ENCODE measurements at places on chromosomes 5 and 9. TPM values are rescaled to one million over a fixed set of nuclear protein-coding genes. Genes with fewer than 3 reads are reported as not detected.

DNA sequence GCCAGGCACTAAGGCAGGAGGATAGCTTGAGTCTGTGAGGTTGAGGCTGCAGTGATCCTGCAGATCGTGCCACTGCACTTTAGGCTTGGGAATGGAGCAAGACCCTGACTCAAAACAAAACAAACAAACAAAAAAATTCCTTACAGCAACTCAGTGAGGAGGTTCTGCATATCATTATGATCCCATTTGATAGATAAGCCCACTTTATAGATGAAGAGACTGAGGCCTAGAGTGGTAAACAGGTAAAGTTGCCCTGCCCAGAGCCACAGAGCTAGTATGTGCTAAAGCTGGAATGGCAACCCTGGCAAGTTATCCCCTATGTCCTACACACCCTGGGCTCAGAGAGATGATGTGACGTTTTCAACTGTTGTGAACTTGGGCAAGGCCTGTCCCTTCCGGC, 7.2 kb downstream of the AIF1L start:
- no peak overlapping the region for H3K4me3 ChIP-seq
- peak; percentile 54 for DNase-seq
- peaks cover 9% of the 10 kb centered on the region for H3K27me3 ChIP-seq
- H3K4me1 ChIP-seq: no peaks in the 10 kb centered on the region
- no peaks in the 10 kb centered on the region for H3K36me3 ChIP-seq

- peak overlapping the region; percentile 79 for H3K4me3 ChIP-seq
- H3K27ac ChIP-seq: peak overlapping the region; percentile 6
- peaks cover 15% of the 10 kb centered on the region for H3K4me1 ChIP-seq
- H3K27me3 ChIP-seq: no peaks in the 10 kb centered on the region
Measured at GRCh38 chr9:136886610-136887597, 588 bp downstream of the TRAF2 start.

DNA sequence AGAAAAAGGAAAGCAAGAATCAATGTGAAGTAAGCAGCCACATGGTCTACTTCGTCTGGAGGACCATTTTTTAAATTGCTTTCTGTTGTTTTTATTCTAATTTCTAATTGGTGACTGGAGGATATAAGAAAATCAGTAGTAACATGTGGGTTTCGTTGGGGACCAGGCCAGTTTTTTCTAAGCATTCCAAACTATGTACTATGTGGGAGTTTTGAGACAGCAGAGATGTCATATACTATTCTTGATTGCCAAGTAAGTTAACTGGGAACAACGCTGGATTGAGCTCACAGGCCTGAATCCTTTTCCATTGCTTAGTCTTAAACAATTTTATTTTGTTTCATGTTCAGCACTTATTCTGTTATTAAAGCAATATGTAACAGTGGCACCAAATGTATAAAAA, 225.7 kb downstream of the TMEM167A start:
- H3K36me3 ChIP-seq: no peaks in the 10 kb centered on the region
- no peak for DNase-seq
- peaks cover 6% of the 10 kb centered on the region for H3K27me3 ChIP-seq
- H3K27ac ChIP-seq: no peak overlapping the region
- no peaks in the 10 kb centered on the region for H3K4me1 ChIP-seq
- H3K4me3 ChIP-seq: no peak overlapping the region

DNA sequence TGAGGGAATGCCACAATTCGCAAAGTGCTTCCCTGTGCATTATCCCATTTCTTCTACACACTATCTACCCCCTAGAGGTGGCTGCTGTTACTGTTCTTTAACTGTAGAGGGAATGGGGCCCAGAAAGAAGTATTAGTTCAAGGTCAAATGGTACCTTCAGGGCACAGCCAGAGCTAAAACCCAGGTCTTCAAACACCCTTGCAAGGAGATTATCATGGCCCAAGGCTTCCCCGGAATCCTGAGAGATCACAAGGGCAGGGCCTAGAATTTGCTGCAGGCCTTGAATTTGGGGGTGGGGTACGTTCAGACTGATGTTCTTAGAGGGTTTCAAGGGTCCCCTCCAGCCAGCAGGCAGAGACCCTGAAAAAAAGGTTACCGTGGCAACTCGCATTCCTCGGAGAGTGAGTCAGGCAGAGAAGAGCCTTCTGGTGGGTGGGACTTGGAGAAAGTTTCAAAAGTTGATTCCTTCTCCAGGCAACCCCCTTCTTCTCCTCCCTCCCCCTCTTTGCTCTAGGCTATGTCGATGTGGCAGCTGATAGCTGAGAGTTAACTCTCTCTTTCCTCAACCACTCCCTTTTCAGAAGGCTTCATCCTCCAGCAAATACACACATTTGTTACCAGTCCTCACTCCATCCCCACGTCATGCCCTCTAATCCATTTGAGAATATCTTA, 1.9 kb downstream of the SPARC start:
- no peaks in the 10 kb centered on the region for H3K27me3 ChIP-seq
- peak overlapping the region; percentile 100 for H3K4me3 ChIP-seq
- peak; percentile 54 for DNase-seq
- peak overlapping the region; percentile 99 for H3K27ac ChIP-seq

GRCh38 chr5:109711673-109712072, 21.9 kb downstream of the MAN2A1 start:
- no peaks in the 10 kb centered on the region for H3K36me3 ChIP-seq
- DNase-seq: no peak
- no peaks in the 10 kb centered on the region for H3K27me3 ChIP-seq
- peaks cover 4% of the 10 kb centered on the region for H3K4me1 ChIP-seq
- H3K4me3 ChIP-seq: no peak overlapping the region
- no peak overlapping the region for H3K27ac ChIP-seq

GRCh38 chr5:154071799-154072413, 33.1 kb downstream of the MFAP3 start:
- no peak overlapping the region for H3K4me3 ChIP-seq
- DNase-seq: no peak
- no peaks in the 10 kb centered on the region for H3K27me3 ChIP-seq
- no peak overlapping the region for H3K27ac ChIP-seq
- H3K4me1 ChIP-seq: no peaks in the 10 kb centered on the region

The MSMP gene
- not detected for total RNA-seq

The NOL6 gene
- total RNA-seq: 18.6 TPM

Data from osteoblast (primary cell).